ENCODE measurements at places on chromosomes 3 and 15.

GRCh38 chr15:57422113-57422754 is 45.9 kb downstream of the CGNL1 start:
- no peak for DNase-seq

GRCh38 chr3:150582620-150583019 is 20.5 kb upstream of the SELENOT start:
- DNase-seq = no peak

DNA sequence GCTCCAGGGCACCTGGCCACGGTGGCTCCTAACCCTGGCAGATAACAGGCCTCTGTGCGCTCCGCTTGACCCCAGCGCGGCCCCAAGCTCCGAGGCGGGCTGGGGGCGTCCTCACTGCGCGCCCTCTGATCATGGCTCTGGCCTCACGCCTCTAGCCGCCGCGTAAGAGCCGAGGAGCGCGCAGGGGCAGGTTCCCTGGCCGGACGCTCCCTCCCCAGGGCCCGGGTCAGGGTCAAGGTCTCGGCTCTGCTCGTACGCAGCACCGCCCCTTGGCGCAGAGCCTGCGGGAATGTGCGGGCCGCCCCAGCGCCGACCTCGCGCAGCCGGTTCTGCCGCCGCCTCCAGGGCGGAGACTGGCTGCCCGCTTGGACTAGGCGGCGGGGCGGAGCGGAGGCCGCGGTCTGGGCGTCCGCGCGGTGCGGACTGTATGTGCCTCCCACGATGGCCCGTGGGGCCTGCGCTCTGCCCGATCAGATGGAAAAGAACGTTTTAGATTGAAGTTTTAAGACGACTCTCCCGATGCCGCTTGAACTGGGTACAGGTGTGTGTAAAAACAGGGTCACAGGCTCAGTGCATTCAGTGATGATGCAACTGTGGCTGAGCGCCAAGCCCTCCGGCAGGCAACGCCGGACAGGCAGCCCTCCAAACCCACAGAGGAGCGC is 40.8 kb downstream of the CHST14 start:
- DNase-seq = no peak

DNA sequence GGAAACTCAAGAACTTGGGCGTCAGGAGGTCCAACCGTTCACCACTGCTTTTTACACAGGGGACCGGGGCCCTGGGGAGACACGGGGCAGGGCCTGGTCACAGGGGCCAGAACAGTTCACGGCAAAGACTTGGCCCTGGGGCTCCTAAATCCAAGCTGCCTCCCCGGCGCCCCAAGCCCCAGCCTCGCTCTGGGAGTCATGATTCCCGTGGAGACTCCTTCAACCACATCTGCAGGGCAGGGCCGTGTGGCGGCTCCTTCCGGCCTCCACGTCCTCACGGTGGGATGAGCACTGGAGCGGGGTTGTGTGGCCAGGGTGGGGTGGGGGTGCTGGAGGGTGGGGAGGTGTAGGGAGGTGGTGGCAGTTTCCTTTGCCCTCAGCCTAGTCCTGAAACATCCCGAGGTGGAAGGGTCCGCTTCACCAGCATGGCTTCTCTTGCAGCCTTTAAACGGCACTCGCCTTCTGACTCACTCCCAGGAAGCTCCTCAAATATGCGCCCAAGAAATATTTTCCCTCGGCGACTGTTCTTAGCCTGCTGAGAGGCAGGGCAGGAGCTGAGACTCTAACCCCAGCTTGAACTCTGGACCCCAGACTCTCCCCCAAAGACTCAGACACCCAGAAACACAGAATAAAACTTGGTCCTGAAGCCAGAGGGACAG is 1.8 kb downstream of the MUC4 start:
- no peak for DNase-seq

- no peak for DNase-seq
Observed at GRCh38 chr15:85473455-85473854, 93.1 kb downstream of the AKAP13 start.

DNA sequence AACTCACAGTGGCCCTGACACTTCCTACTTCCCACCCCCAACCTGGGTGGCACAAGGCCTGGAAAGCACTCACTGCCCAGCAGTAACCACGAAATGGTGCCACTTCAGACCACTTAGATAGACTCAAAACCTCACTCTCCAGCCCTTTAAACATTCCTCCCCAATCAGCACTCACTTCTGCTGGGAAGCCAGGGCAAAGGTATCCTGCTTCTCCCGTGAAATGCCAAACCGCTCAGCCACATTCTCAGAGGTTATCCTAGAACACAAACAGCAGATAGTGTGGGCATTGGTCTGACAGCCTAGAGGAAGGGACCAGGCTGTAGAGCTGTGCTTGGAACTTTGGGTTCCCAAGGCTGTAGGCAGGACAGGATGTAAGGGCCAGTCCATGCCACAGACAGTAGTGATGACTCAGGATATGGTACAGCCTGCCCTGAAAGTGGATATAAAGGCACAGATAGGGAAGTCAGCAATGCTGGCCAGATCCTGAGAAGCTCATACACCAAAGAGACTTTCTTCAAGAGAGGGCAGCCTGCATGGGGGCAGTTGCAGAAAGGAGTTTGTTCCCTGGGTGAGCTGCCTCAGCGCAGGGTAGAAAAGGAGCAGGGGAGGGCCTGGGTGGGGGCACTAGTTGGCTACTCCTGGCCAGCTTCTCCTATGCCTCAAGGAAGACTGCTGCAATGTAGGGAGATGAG is 9.2 kb downstream of the ACAA1 start:
- DNase-seq = no peak

DNA sequence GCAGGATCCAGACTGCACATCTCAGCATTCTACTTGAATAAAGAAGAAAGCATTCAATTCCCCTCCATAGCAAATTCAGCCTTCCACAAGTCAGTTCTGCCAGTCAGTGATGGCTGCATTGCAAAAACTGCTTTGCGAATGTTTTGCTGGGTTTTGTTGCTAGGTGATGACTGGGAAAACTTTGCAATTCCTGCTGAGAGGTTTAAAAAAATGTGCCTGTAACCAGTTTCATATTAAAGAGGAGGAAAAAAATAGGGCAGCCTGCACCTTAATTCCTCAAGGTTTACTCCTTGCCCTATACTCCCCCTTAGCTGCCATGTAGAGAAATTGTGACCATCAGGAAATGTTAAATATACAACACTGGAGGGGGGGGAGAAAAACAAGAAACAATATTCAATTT is 225.6 kb upstream of the ATP11B start:
- no peak for DNase-seq

GRCh38 chr3:197406266-197406665 is 107.9 kb upstream of the DLG1 start:
- DNase-seq = no peak

- DNase-seq = no peak
Observed at GRCh38 chr15:77059786-77060361, 11.0 kb downstream of the TSPAN3 start.

- DNase-seq = no peak
Observed at GRCh38 chr3:14565868-14566588, 25.9 kb upstream of the GRIP2 start.

DNA sequence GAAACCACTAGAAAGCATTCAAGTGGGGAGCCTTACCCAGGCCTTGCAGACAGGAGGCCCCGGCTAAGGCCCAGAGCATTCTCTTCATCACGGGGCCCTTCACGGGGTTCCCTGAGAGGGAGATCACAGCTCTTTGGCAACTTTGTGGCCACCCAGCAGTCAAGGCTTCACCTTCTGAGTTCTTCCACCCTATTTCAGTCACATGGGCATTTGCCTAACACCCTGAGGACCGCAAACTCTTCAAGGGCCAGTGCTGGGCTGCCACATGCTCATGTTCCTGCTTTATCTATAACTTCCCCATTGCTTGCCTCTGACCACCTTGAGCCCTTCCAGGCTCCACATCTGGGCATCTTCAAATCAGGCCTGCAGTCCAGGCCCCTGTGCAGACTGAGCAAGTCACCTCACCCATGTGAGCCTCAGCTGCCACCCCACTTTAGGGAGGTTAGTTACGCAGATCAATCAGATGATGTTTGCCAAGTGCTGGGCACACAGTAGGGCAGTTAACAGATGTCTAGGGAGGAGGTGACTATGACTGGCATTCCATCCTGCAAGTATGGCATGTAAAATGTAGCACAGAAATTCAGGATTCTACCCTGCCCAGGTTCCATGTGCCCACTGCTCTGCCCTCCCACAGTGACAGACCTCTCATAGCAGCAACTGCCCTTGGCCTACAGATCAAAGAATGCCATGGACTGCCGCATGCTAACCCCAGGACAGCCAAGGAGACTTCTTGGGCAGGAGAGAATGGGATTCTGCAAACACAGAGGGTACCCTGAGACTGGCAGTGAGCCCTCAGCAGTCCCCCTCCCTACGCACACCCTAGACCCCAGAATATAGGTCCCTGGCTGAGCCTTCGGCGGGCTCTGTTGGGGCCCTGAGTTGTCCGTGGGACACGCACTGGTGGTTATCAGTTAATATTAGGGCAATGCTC is 37.6 kb upstream of the ZNF710 start:
- DNase-seq = no peak

DNA sequence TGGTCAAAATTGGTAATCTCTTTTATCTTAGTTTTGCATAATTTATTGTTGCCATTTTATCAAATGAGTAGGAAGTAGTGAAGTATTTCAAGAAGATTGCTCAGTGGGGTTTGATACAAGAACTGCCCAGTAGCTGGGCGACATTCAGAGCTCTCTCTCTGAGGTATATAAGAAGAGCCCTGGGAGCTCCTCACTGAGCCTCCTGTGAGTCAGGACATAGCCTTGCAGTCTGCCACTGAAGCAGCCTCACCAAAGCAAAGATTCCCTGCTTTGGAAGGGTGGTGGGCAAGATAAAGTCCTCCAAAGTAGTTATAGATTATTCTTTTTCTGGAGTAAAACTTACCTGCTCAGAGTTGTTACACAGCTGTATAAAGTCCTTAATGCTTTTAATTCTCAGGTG is 26.1 kb downstream of the SKIL start:
- no peak for DNase-seq

- no peak for DNase-seq
Observed at GRCh38 chr3:94946683-94947082, 883.8 kb downstream of the NSUN3 start.

DNA sequence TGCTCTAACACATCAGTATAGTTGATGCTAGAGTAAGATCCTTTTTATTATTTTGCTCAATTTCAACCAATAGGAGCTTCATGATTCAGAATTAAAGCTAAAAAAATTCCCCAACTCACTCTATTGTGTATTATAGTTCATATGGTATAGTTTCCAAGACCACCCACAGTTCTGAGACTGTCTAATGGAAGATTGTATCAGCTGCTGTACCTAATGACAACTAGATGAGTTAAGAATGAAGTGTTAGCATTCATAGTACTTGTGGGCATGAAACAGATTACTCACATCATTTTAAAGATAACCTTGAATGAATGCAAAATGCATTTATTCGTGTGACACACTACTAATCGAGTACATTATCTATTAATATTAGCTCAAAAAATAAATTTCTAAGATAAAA is 289.9 kb upstream of the ATP11B start:
- no peak for DNase-seq

- no peak for DNase-seq
Observed at GRCh38 chr3:106431721-106432120, 562.9 kb upstream of the CBLB start.

- DNase-seq = no peak
Observed at GRCh38 chr3:53665608-53666425, 171.4 kb downstream of the CACNA1D start.

DNA sequence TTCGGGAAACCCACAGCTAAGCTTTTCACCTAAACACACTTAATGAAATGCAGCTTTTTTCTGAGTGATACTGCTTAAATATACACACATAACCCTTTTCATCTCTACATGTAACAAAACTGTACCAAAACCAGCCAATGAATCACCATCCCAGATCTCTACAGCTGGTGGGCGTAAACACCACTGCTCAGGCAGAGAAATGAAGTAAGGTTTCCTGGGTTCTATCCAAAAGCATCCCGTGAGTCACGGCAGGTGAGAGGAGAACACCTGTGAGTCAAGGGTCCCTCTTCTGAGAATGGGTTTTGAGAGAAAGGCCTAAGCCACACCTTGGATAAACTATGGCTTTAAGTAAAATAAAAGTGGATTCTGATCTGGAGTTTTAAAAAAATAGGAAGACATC is 2.6 kb downstream of the CLDN1 start:
- no peak for DNase-seq

GRCh38 chr3:34758630-34759261 is 880.6 kb upstream of the ARPP21 start:
- no peak for DNase-seq

DNA sequence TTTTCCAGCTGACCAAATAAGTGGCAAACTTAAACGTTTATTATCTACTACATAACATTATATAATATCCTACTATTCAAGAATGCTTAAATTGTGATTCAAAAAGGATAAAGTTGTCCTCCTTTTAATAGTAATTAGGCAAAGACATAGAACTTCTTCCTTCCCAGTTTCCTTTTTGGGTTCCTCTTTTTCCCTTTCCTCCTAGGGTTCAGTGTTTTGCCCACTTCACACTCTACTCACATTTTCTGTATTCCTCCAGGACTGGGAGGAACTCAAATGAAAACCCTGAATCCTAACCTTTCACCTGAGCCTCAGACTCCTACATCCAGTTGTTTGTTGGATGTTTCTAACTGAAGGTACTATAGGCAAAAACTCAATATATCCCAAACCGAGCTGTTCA is 132.5 kb downstream of the PEAK1 start:
- no peak for DNase-seq

GRCh38 chr15:49530092-49530491 is 90.5 kb downstream of the FAM227B start:
- no peak for DNase-seq

- no peak for DNase-seq
Observed at GRCh38 chr3:30502742-30503073, 103.7 kb upstream of the TGFBR2 start.
